ELR (cell line): ENCODE measurements at places on chromosomes 3 and 15.

DNA sequence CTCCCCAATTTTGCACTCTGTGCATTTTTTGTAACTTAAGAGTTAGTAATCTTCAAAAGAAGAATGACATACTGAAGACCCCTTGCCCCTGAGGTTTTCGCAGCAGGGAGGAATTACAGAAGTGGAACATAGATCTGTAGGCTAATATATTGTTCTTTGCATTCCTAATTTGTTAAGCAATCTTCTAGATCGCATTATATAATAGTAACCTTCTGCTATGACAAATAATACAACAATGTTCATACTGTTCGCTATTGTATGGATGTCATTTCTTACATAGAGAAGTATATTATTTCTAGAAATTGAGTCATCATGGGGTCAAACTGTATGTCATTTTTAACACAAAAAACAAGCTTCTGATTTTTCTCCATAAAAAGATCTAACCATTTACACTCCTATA lies 95.8 kb upstream of the TGFBR2 start:
- peak; percentile 78 for DNase-seq

GRCh38 chr3:50095352-50095998 lies 6.8 kb downstream of the RBM5 start:
- no peak for DNase-seq

GRCh38 chr3:19574268-19574667 lies 359.7 kb downstream of the EFHB start:
- DNase-seq, result no peak

- DNase-seq, result peak; percentile 88
Measured at GRCh38 chr3:128170866-128171516, 17.7 kb downstream of the EEFSEC start.

DNA sequence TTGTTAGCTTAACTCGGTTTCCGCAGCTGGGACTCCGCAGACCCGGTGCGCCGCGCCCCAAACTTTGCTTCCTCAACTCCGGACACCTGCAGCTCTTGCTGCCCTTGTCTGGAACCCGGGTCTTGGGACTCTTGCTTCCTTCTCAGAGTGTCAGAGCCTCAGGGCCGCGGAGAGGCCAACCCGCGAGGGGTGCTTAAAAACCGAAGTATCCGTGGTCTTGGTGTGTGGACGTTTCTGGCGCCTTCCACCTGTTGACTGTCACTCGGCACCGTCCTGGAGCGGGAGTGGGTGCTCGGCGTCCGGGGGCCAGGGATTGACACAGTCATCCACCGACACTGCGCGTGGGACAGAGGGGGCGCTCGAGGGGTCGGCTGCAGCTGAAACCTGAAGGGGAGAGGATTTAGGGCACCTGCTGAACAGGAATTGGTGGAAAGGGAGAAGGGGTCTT lies 386 bp downstream of the SQOR start:
- peak; percentile 58 for DNase-seq

DNA sequence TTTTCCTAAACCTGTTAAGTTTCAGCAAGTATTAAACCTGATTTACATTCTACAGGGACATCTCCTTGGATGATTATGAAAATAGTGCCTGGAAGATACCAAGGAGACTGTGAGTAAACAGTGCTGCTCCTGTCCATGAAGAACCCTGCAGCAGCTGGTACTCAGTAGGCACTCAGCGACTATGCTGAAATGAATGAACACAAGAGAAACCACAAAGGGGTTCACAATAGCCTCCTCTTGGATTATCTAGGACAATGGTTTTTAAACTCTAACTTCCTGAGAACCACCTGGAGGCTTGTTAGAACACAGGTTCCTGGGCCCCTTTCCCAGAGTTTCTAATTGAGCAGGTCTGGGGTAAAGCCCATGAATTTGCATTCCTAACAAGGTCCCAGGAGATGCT lies 488.4 kb upstream of the UBE2E2 start:
- no peak for DNase-seq

DNA sequence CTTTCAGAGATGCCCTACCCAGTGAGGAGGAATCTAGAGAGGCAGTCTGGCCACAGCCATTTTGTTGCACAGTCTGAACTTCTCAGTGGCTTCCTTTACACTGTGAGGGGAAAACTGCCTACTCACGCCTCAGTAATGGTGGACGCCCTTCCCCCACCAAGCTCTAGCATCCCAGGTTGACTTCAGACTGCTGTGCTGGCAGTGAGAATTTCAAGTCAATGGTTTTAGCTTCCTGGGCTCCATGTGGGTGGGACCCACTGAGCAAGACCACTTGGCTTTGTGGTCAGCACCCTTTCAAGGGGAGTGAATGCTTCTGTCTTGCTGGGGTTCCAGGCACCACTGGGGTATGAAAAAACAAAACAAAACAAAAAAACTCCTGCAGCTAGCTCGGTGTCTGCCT lies 663.2 kb upstream of the ZNF385D start:
- no peak for DNase-seq

DNA sequence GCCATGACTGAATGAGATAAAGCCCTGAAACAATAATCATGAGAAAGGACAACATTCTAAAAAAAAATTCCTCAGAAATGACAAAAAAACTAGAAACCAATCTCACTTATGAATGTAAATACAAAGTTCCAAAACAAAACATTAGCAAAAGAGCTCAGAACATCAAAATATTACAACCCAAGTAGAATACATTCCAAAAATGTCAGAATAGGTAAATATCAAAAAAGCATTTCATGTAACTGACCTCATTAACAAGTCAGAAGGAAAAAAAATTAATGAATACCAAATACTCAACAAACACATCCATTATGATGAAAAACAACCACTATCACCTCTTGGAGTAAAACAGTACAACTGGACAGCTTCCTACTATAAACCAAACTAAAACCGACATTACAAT lies 93.1 kb downstream of the DLG1 start:
- no peak for DNase-seq
